Breast epithelium (tissue), 4 donors: ENCODE measurements at places on chromosomes 12 and 14. TPM values are rescaled to one million over a fixed set of nuclear protein-coding genes. Genes with fewer than 3 reads are reported as not detected.

- DNase-seq, result no peak
These were observed 9.0 kb downstream of the PLEKHA5 start for GRCh38 chr12:19138551-19138950.

- no peak for DNase-seq
These were observed 164.8 kb downstream of the ITPR2 start for GRCh38 chr12:26668230-26668629.

DNA sequence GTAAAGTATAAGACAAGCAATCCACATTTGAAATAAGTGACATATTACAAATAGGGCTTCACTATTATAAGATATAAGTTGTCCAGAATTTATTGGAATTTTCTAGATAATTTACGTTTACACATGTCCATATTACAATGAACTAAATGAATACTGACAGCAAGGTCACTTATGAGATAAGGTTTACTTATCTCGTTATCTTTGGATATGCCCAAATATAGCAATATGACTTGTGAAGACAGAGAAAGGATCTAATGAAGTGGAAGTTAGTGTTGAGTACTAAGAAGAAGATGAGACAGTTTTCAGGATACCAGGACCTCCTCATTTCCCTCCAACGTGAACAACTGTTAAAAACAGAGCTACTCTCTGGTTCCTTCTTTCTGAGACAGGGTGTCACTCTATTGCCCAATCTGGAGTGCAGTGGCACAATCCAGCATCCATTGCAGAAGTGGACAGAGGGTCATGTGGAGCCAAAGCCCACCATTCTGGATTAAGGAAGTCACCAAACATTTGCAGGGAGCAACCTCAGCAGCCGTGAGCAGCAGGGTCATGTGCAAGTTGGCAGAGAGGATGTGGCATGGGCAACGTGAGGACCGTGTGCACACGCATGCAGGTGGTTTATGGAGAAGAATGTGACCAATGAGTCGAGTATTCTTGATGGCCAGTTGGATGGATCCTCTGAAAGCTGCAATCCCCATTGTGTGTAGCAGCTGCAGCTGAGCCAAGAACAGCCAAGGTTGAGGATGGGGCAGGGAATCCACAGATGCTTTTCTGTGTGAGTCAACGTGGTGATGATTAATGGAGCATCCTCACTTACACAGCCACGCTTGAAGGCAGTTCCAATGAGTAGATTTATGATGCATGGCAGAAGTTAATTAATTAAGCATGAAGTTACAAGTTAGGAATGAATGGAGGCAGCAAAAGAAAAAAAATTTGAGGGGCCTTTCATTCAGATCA, 111.0 kb downstream of the BICD1 start:
- DNase-seq, result no peak

DNA sequence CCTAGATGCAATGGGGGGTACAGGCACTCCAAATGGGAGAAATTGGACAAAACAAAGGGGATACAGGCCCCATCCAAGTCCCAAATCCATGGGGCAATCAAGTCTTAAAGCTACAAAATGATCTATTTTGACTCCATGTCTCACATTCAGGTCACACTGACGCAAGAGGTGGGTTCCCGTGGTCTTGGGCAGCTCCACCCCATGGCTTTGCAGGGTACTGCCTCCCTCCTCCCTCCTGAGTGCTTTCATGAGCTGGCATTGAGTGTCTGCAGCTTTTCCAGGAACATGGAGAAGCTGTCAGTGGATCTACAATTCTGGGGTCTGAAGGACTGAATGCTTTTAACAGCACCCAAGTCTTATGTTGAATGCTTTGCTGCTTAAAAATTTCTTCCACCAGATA, 274.5 kb upstream of the LRIG3 start:
- no peak for DNase-seq

DNA sequence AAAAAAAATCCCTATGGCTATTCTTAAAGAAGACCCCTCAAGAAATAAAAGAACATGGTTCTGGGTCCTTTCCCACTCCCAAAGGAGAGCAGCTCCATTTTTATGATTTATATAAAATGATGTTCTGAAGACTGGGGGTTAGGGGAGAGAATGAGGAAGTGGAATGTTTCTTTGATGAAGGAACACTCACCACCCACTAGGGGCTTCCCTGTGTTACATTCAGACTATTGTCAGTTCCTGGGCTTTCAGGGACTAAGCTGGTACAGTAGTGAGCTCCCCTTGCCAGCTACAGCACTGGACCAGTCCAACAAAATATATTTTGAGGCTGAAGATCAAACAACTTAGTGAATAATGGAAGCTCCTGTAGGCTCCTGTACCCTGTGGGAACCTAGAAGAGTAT, 98.9 kb downstream of the HMGA2 start:
- no peak for DNase-seq

- DNase-seq, result no peak
These were observed 15.6 kb downstream of the OTUB2 start for GRCh38 chr14:94041551-94042346.

DNA sequence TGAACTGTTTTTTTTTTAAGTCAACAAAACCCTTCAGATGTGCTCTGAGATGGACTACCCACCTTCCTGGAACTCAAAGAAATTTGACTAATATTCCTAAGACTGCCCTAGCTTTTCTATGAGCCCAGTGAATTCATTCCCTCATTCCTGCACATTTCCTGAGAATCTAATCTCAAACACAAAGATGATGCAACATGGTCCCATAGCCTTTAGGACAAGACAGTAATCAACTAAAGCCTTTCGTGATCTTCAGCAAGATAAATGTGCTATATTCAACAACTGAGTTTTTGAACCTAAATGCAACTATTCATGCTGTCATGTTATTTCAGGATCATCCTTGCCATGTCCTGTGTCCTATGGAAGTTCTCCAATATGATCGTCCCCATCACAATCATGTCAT, 5.0 kb downstream of the SETD3 start:
- no peak for DNase-seq

GRCh38 chr14:30748343-30748742, 126.0 kb upstream of the COCH start:
- no peak for DNase-seq

GRCh38 chr14:78747813-78748212, 577.6 kb downstream of the NRXN3 start:
- DNase-seq, result no peak

DNA sequence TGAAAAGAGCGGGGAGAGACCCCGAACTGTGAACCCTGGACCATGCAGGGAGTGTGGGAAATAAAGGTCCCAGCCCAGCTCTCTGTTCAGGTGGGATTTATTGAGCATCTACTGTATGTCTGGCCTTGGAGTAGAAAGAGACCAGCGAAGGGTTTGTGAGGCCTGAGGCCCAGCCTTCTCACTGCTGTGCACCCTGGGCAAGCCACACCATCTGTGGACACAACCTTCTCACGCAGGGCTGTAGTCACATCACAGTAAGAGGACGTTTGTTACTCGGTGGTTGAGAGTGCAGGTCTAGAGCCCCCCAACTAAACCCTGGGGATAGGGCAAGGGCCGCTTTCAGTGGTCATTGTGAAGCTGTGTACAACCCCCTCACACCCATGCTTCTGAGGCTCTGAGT, 18.2 kb downstream of the FAM222A start:
- DNase-seq, result no peak

GRCh38 chr14:71289536-71289935, 382.3 kb downstream of the PCNX1 start:
- no peak for DNase-seq

- no peak for DNase-seq
These were observed 154.8 kb downstream of the PRKCH start for GRCh38 chr14:61476105-61476753.

GRCh38 chr12:81176796-81177195, 98.9 kb downstream of the ACSS3 start:
- no peak for DNase-seq

DNA sequence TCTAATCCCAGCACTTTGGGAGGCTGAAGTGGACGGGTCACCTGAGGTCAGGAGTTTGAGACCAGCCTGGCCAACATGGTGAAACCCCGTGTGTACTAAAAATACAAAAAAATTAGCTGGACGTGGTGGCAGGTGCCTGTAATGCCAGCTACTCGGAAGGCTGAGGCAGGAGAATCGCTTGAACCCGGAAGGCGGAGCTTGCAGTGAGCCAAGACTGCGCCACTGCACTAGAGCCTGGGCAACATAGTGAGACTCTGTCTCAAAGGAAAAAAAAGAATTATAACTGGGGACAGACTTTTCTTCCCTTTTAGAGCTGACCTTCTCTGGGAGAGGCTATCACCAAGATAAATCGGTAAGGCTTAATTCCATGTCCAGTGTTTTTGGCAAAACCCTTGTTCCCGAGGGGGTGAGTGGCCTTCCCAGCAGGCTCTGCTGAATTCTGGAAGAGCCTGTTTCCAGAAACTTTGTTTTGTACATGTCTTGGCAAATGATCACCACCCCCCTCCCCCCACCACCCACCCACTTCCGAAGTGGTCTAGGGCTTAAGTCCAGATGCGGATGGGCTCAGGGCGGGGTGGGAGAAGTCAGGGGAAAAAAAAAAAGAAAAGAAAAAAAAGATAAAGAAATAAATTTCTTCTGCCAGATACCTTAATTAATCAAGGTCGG, 32.3 kb upstream of the DEGS2 start:
- DNase-seq, result peak; percentile 37

DNA sequence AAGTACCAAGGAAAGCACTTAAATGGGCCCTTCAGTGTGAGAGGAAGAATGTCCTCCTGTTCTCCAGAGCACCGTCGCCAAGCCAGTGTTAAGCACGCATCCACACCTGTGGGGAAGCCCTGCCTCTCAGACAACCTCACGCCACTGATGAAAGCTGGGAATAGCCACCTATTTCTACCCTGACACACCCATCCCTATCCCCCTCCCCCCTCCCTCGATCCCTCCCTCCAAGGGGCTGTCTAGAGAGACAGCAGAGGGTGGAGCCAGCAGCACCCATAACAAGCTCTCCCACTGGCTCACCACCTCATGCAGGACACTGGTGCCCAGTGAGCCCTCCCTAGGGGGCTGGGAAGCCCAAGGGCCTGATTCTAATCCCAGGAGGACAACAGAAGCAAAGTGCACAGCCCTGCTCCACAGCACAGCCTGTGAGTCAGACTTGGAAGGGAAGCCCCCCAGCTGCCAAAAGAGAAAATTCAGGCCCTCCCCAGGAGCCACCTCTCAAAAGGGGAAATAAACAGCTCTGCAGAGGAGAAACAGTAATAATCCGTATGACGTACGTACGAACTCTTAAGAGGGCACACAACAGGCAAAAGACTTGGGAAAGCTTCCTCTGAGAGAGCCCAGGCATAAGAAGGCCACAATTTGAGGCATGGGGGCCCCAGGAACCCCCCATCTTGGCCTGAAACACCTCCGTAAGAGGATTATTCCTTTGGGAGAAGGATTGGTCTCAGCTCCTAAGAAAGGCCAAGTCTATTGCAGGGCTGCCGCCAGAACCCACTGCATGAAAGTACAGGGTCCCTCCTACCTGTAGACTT, 7.8 kb downstream of the PITPNM2 start:
- DNase-seq, result no peak

GRCh38 chr14:67483579-67484285, 4.8 kb downstream of the TMEM229B start:
- no peak for DNase-seq

GRCh38 chr12:59452259-59452658, 143.6 kb upstream of the SLC16A7 start:
- DNase-seq, result no peak

DNA sequence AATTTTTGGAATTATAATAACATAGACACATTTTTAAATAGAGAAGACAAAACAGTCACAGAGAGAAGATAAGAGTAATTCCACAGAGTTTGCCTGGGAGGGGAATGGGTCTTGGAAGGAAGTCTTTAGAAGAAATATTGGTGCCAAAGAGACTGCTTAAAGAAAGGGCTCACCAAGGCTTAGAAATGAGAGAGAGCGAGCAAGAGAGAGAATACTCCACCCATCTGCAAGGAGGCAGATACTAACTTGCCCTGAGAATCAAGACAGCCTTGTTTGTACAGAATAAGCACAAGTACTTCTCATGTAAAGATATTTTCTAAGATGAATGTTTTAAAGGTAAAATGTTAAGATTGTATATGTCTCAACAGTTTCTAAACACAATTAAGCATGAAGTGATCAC, 165.5 kb downstream of the SLC38A4 start:
- DNase-seq, result no peak

DNA sequence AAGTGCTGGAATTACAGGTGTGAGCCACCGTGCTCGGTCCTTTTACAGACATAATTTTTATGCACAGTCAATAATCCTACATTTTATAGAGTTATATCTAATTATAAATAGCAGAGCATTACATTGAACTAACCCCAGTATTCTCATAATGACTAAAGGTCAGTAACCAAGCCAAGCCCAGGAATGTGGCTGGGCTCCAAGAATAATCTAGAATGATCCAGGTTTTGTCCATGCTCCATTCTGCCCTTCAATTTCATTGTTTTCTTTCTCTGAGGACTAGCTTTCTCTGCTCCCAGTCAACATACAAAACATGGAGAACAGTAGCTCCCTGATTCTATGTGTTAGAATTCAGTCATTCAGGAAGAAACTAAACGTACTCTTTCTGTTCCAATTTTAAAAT, 92.1 kb upstream of the KRR1 start:
- no peak for DNase-seq

DNA sequence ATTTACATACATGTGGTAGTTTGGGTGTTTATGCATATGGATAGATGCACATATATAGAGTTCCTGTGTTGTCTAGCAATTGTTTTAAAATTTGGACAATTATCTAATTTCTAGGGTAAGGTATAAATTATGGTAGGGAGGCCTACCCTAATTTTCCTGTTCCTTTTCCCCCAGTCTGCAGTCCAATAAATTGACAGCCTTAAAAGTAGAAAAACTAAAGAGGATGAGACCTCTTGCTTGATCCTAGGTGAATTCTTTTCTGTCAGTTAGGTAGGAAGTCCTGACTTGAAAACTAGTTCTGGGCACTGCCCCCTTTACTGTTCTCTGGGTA, 2.1 kb upstream of the CDKN1B start:
- DNase-seq, result no peak

GRCh38 chr12:115866909-115867525, 410.5 kb downstream of the MED13L start:
- DNase-seq, result no peak

GRCh38 chr14:104743461-104744380, 9.2 kb upstream of the SIVA1 start:
- no peak for DNase-seq

The WSCD2 gene
- total RNA-seq, result 0.48 TPM

The FAM90A1 gene
- not detected for total RNA-seq

The PPP4R4 gene
- 0.48 TPM for total RNA-seq

The FOS gene
- total RNA-seq, result 398 TPM

The SSTR1 gene
- total RNA-seq, result 0.33 TPM

The LRP1-AS gene
- not detected for total RNA-seq

The CARMIL3 gene
- 0.98 TPM for total RNA-seq

The DPPA3 gene
- total RNA-seq, result not detected

The SERPINA10 gene
- not detected for total RNA-seq

The OR4E2 gene
- not detected for total RNA-seq

The IGFBP6 gene
- total RNA-seq, result 169 TPM

The FGF23 gene
- not detected for total RNA-seq

The JAG2 gene
- total RNA-seq, result 13.1 TPM

The NANOG gene
- total RNA-seq, result 0.32 TPM

The CLEC9A gene
- not detected for total RNA-seq

The EIF2S3B gene
- 0.48 TPM for total RNA-seq
